ENCODE measurements at places on chromosomes 2 and 18. TPM values are rescaled to one million over a fixed set of nuclear protein-coding genes. Genes with fewer than 3 reads are reported as not detected.

GRCh38 chr18:79590191-79591031, 89.2 kb upstream of the CTDP1 start:
- DNase-seq = no peak

The FHOD3 gene
- not detected for total RNA-seq

- no peak for DNase-seq
These were observed 106.3 kb upstream of the SEC11C start for GRCh38 chr18:59033359-59033758.

The IGFBP2 gene
- not detected for total RNA-seq

GRCh38 chr2:26164641-26165211, 8.2 kb upstream of the GAREM2 start:
- no peak for DNase-seq

DNA sequence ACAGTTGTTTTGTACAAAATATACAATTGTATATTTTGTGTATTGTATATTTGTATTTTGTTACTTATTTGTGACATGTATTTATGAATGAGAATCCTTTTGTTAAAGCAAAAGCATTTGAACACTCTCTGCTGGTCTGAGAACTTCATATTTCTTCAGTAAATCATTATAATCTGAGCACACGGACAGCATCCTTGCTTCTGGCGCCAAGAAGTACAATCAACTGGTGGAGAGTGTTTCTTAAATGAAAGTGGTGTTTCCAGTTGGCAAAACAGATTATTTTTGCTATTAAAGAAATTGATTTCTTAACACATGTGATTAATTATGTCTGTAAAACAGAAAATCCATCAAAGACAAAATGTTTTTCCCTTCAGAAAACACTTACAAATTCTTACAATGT, 95.1 kb upstream of the COPS8 start:
- DNase-seq = no peak

The ALK gene
- not detected for total RNA-seq

DNA sequence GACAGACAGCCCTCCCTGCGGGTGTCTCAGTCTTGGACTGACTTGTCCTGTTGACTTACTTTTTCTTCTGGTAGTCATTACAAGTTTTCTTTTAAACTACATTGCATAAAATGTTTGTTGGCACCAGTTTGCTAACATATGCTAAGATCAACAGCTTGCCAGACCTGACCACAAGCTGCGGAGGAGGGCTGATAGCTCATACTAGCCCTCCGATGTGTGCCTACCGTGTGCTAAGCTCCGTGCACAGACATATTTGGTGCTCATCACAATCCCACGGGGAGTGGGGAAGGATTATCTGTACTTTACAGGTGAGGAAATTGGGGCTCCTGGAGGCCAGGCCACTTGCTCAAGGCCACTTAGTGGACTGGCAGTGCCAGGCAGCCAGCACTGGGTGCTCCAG, 72.8 kb upstream of the YPEL5 start:
- no peak for DNase-seq

The MLPH gene
- not detected for total RNA-seq

DNA sequence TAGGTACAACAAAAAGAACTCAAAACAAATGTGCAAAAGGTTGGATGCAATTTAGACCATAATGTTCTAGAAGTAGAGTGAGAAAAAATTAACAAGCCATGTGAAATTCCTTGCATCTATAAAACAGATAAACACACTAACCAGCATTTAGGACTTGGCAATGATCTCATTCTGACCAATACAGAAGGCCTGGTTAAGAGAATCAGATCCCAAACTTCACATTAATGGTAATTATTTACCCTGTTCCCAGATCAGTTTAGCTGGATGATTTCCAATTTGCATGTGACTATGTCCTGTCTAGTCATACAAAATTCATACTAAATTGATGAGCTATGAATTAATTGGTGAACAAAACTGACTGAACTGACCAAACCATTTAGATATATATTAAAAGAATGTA, 98.4 kb upstream of the FIGN start:
- DNase-seq = no peak

The MGAT5 gene
- 48.0 TPM for total RNA-seq

The SOS1 gene
- 295 TPM for total RNA-seq

Measured in naive thymus-derived CD4-positive, alpha-beta T cell (primary cell).